ENCODE measurements at places on chromosomes 16 and 17. TPM values are rescaled to one million over a fixed set of nuclear protein-coding genes. Genes with fewer than 3 reads are reported as not detected.

The KRTAP2-1 gene
- total RNA-seq: not detected

The CCL5 gene
- 12.1 TPM for total RNA-seq

The TMEM204 gene
- 32.8 TPM for total RNA-seq

GRCh38 chr17:56899403-56899802 lies 14.4 kb downstream of the TRIM25 start:
- DNase-seq: peak; percentile 8

DNA sequence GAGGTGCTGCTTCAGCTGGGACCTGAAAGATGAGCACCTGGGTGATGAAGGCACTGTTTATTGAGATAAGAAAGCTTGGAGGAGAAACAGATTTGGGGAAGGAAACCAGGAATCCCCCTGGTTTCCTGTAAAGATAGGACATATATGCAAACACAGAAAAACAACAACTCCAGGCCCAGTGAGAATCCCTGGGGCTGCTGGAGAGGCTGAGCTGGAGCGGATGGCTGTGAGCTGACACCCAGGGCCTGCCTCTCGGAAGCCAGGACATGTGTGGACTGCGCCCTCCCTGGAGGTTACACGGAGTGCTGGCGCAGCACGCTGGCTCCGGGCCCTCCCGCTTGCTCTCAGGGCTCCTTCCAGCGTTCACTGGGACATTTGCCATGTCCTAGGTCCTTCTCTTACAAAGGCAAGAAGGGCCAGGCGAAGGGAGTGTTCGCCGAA lies 57.5 kb downstream of the CYB5B start:
- peak; percentile 88 for DNase-seq

GRCh38 chr17:28648698-28649097 lies 3.7 kb upstream of the BLTP2 start:
- DNase-seq: no peak

DNA sequence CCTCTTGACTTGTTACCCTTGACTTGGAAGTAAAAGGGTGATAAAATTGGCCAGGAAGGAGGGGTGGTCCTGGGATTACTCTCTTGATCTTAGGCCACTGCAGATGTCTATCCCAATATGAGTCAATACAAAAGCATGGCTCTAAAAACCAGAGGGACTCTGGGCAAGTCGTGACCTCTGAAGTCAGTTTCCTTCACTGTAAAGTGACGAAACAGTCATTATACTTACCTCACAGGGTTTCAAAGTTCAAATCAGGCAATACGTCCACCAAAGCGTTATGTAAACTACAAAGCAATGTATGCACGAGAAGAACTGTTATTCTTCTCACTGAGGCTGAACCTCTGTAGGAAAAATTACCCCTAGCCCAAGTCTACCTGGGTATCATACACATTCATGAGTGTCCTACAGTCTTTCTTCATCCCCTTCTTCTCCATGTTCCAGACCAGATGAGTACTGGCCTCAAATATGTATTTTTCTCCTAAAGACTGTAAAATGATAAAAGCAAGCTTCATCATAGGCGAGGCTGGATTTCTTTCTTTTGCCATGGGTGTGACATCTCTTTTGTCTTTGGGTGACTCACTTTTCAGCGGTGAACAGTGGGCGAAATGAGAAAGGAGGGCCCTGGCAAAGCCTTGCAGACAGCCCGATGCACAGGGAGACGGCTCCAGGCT lies 34.5 kb upstream of the CLEC18B start:
- DNase-seq: no peak

DNA sequence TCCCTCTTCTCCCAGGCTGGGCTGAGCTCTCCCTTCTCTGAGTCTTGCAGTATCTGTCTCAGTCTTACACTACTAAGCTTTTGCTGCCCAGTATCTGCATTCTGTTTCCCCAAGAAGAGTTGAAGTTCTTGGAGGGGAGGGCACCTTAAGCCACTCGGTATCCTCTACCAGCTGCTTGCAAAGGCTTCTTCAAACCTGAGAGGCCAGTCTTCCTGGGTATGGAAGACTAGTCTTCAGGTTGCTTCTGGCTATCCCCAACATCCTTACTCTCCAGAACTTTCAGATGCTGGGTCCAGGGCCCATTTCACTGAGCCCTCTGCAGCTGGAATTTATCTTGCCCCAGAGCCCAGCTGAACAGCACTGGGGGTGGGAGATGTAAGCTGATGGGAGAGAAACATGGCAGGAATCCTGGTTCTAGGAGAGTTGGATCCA lies 20.1 kb downstream of the GP2 start:
- DNase-seq: no peak

- DNase-seq: no peak
Measured at GRCh38 chr16:86714166-86714565, 135.8 kb downstream of the FOXL1 start.

GRCh38 chr17:3030096-3030495 lies 33.3 kb downstream of the OR1D5 start:
- DNase-seq: peak; percentile 15

GRCh38 chr16:53865494-53865863 lies 161.5 kb downstream of the FTO start:
- no peak for DNase-seq

- DNase-seq: no peak
Measured at GRCh38 chr16:68973611-68974120, 130.3 kb downstream of the TANGO6 start.

GRCh38 chr17:44829523-44830358 lies at the start of gene GJC1:
Gene GJC1 (minus strand): TSS chr17:44830287. CDS start chr17:44805817, 24,470 bp downstream.
- DNase-seq: peak; percentile 57

GRCh38 chr17:75848523-75849278 lies 4.5 kb upstream of the UNC13D start:
- DNase-seq: peak; percentile 82

All from ureter (tissue), 1 donor.